ENCODE measurements at places on chromosomes 6 and 20.
A peak's percentile ranks its signal among the peaks of the same experiment; 100 is the strongest.

GRCh38 chr6:7901056-7901455 is 9.5 kb downstream of the TXNDC5 start:
- no peak for DNase-seq

DNA sequence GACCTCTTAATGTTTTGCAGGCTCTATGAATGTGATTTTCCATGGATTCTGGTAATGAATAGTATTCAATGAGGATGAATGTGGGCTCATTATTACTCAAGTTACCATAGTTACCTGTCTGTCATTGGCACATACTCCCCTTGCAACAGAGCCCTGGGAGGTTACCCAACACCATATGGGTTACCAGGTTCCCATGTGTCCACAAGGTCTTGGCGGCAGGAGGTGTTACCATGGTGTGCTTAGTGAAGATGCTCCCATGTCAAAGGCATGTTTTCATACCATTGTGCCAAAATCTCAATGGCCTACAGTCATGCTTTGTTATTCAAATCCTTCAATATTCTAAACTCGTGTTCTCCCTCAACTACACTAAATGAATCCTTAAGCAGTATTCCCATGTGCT is 232.5 kb downstream of the HDGFL1 start:
- no peak for DNase-seq

DNA sequence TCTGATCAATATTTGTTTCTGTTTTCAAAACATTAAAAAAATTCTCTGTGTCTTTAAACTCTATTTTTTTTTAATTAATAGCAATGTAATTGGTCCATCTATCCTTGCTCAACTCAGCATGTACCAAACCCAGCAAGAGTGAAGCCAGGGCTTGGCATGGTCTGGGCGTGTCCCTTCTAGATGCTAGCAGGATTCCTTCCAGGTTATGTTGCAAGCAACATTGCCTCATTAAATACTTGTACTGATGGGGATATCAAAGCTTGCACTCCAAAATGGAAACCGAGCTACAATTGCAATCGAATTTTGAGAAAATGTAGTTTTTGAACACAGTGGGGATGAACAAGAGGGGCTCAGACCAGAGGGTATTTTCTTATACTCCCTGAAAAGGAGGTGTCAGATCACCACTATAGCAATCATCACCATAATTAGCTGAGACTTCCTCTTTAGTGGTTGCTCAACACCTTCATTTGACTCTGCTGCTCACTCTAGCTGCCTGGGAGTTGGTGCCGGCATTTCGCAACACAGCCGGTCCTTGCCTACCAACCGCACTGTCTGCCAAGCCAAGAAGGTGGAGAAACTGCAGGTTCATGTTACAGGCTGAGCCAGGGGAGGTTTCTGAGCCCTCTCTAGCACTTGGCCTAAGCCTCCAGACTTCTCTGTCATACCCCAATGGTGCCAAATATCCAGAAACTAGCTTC is 67.8 kb upstream of the RALGAPA2 start:
- peak; percentile 44 for DNase-seq

DNA sequence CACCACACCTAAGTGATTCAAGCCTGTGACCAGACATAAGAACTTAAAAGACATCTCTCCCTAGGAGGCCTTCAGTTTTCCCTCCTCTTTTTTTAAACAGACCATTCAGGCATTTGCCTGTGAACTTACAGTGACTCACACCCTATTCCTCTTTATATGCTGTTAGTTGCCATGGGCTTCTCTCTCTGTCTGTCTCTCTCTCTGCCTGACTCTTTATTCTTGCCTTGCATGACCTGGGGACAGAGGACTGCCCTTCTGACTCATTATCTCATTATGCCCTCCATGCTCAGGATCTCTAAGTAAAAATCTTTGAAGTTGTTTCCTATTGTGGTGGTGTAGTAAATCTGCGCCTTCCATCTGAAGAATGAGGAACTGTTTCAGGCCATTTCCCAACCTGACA is 442.2 kb upstream of the MAN1A1 start:
- DNase-seq: peak; percentile 65

GRCh38 chr6:25122001-25122400 is 157.2 kb upstream of the CARMIL1 start:
- peak; percentile 52 for DNase-seq

DNA sequence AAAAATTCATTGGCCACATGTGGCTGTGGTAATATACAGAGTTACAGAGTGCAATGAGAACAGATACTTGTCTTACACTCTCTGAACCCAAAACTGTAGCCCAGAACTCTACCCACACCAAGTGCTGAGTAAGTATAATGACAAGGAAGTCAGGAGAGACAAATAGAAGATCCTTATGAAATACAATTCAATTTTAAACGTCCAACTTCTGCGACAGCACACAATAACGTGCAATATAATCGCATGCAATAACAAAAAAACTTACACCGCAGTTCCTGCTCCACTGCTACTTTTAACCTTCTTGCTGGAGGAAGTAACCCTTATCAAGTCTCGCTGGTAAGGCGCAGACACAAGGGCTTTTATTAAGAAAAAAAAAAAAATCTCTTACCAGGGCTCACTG is 881 bp downstream of the SFT2D1 start:
- DNase-seq: no peak

GRCh38 chr6:108650325-108650724 is 89.6 kb downstream of the FOXO3 start:
- DNase-seq: peak; percentile 19

DNA sequence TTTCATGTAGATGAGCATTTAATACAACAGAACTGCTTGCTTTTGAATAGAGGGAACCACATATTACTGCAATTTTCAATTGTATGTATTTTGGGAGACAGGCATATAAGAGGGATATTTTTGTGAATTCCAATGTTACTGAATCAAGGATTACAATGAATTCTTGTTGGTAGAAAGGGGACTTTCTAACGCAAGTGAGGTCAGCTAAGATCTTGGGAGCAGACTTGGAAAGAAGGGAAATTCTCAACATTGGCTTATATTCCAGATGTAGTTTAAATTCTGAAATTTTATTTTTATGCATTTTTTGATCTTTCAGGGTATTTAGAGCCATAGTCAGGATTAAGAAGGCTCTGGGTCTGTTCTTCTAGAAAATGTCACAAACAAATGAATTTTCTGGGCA is 43.3 kb upstream of the CTAGE9 start:
- peak; percentile 37 for DNase-seq

GRCh38 chr6:56890683-56891429 is 64.1 kb upstream of the BEND6 start:
- peak; percentile 92 for DNase-seq

GRCh38 chr20:41175727-41176330 is 38.5 kb downstream of the PLCG1 start:
- no peak for DNase-seq

Data from M059J (cell line).